Activated CD4-positive, alpha-beta T cell treated with anti-CD3 and anti-CD28 coated beads, Interleukin-2, amount 10 ng/mL, durations not matched to agents 7 days and 5 days (primary cell): ENCODE measurements at places on chromosomes 3 and 15. TPM values are rescaled to one million over a fixed set of nuclear protein-coding genes. Genes with fewer than 3 reads are reported as not detected.

Gene SPESP1
- 0.50 TPM for total RNA-seq

DNA sequence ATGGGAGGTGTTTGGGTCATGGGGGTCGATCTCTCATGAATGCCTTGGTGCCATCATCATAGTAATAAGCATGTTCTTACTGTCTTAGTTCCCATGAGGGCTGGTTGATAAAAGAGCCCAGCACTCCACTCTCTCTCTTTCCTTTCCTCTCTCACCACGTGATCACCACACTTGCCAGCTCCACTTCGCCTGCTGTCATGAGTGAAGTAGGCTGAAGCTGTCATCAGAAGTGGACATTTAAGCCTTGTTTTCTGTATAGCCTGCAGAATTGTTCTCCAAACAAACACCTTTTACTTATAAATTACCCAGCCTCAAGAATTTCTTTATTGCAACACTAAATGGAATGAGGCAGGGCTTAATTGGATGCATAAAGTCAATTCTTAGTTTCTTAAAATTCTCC lies 6.1 kb downstream of the OR5H1 start:
- H3K27me3 ChIP-seq: no peaks in the 10 kb centered on the region
- no peaks in the 10 kb centered on the region for H3K36me3 ChIP-seq
- no peak overlapping the region for H3K4me3 ChIP-seq

GRCh38 chr3:3101660-3102458 lies 8.3 kb downstream of the IL5RA start:
- no peak overlapping the region for H3K27ac ChIP-seq
- no peak overlapping the region for H3K4me3 ChIP-seq
- H3K4me1 ChIP-seq: no peaks in the 10 kb centered on the region
- H3K36me3 ChIP-seq: no peaks in the 10 kb centered on the region

Gene NEK11
- total RNA-seq: 1.6 TPM

- no peaks in the 10 kb centered on the region for H3K4me1 ChIP-seq
- H3K36me3 ChIP-seq: no peaks in the 10 kb centered on the region
These were observed 38.4 kb downstream of the CCDC33 start for GRCh38 chr15:74274470-74275038.

DNA sequence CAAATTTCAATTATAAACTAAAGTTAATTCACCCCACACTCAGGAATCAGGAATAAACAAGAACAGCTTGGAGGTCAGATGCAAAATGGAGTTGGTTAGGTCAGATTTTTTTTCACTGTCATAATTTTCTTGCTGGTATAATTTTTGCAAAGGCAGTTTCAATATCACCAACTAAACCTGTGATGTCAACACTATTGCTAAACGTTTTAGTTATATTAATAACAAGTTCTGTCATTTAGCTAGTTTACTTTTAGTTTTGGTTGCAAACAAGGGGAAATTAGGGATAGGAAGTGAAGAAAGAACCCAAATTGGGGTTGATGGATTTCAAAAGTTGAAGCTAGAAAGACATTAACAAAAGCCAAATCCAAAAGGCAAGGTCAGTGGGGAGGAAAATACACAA lies 4.6 kb upstream of the CPB1 start:
- no peaks in the 10 kb centered on the region for H3K4me1 ChIP-seq
- peaks cover 3% of the 10 kb centered on the region for H3K27me3 ChIP-seq
- no peak overlapping the region for H3K4me3 ChIP-seq
- H3K27ac ChIP-seq: no peak overlapping the region
- no peak for DNase-seq

DNA sequence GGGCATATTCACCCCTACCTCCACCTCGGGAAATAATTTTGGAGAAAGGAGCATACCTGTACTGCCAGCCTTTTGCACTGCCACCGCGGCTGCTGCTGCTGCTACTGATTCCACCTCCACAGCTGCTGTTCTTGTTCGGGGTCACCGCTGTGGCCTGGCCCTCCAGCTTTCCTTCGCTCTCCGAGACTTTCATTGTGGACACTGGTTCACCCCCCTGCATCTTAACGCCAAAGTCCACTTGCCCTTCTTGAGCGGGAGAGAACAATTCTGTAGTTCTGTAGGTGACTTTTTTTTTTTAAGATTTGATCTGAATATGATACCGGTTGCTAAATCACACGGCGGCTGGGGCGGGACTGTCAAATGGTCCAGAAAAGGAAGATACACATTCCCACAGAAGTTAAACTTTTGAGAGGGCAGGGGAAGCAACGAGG lies 701 bp downstream of the OSBPL11 start:
- H3K36me3 ChIP-seq: peaks cover 13% of the 10 kb centered on the region
- H3K27me3 ChIP-seq: no peaks in the 10 kb centered on the region
- DNase-seq: peak; percentile 8
- H3K27ac ChIP-seq: peak overlapping the region; percentile 90
- peak overlapping the region; percentile 96 for H3K4me3 ChIP-seq

GRCh38 chr3:8604988-8605387 lies 39.6 kb downstream of the SSUH2 start:
- no peaks in the 10 kb centered on the region for H3K4me1 ChIP-seq
- no peak for DNase-seq
- no peak overlapping the region for H3K4me3 ChIP-seq
